ENCODE measurements at places on chromosomes 11 and 22.

GRCh38 chr22:48975886-48976285 lies 851.8 kb downstream of the BRD1 start:
- DNase-seq, result no peak

DNA sequence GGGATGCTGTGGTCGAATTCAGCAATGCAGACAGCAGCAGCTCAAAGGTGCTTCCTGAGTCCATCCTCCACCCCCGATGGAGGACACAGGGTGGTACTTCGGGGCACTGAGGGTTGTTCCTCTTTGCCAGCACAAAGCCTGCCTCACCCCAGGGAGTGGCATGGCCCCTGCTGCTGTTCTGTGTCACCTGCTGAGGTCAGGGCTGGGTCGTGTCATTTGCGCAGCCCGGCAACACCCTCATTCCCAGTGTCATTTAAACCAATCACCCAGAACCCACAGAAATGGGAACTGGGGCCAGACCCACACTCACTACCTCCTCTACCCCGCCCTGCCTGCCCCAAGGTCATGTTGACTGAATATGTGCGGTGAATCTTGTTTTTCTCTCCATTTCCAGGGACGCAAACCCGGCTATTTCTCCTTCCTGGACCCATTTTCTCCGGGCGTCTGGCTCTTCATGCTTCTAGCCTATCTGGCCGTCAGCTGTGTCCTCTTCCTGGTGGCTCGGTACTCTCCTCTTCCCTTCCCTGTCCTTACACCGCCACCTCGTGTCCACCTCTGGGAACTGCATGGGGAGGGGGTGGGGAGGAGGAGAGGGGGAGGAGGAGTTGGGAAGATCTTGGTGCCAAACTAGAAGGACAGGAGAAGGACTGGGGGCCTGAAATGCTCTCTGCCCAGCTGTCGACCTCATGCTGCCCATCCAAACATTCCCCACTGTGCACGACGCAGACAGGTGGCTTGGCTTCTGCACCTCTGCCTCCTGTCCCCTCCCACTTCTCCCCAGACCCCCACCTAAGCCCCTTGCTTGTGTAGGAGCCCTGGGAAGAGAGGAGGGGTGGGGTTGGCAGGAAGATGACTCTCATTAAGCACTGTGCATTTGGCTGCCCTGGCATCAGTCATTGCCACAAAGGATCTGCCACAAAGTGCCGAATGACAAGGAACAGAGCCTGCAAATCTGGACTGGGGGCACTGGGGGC lies 71.2 kb upstream of the TBCEL start:
- DNase-seq, result peak; percentile 20

DNA sequence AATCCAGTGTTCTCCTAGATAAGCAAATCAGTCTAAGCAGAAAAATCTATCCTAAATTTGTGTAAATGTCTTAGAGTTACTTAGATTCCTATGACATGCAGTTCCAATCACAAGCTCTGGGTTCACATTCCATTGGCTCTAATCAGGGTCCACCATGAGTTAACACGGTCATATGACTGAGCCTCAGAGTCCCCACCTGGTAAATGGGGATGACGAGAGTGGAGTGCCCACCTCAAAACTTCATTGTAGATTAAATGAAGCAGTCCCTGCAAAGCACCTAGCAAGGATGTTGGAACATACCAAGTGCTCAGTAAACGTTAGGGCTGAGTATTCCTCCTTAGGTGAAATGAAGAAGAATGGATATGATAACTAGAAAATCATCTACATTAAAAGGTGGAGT lies 3.1 kb downstream of the ETS1 start:
- no peak for DNase-seq

DNA sequence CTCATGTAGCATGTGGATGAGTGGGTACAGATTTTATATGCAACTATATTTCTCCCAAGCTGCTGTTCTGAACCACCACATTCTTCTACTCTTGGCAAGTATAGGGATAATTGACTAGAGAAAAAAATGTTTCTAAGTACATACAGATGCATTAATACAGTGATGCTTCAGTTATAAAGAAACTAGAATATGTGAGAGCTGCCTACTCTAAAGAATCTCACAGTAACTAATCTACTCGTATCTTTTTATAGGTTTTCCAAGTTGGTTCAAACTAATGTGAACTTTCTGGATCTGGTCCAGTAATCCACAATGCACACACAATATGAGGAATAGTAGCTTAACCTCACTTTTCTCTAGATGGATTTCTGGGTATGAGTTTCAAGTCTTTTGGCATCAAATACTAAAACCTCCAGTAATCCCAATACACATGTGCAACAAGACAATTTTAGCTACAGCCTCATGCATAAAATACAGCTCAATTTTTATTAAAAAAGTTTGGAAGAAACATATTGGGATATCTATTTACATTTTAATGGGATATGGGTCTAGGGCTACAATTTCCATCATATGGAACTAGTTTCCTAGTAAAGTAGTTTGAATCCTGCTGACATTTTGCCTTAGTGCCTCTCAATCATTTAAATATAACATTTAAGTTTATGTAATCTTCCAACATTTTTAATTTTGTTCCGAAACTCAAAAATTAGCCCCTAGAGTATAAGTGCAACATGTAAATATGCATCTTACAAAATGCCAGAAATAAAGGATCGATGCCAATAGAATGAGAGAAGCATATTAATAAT lies 2209.7 kb downstream of the LRRC4C start:
- DNase-seq, result no peak
